NCI-H1930 (cell line): ENCODE measurements at places on chromosomes 12 and 14.

DNA sequence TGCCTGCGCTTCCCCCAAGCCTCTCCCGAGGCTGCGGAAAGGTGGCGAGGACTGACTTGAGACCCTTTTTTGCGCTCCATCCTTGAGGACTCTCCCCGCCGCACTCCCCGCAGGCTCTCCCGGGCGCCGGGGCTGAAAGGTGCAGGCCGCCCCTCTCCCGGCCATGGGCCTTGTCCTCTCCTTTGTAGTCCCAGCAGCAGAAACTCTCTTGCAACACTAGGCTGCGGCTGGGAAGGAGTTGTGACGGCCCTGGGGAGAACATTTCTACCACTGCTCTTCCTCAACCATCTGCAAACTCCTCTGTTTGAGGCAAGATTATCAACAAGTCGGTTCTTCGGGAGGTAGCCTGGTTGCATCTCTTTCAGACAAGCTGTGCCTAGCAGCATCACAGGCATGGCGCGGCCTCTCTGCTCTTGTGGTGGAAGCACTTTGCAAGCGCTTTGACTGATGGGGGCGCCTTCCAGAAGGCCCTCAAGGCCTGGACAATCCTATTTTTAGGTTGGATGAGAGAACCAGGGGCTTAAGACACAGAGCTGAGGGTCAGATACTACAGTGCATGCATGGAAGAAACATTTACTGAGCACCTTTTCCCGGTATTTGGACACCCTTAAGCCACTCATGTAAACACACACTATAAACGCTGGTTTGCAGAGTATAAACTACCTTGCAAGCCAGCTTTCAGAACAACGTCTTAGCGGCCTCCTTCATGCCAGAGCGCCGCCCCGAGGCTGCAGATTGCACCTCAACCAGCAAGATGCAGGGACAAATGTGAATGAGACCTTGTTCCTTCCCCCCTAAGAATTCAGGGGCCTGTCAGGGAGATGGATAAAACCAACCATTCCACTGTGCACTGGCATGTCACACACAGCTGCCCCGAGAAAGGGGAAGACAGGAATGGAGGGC, 1.2 kb upstream of the PRIMA1 start:
- DNase-seq = no peak

DNA sequence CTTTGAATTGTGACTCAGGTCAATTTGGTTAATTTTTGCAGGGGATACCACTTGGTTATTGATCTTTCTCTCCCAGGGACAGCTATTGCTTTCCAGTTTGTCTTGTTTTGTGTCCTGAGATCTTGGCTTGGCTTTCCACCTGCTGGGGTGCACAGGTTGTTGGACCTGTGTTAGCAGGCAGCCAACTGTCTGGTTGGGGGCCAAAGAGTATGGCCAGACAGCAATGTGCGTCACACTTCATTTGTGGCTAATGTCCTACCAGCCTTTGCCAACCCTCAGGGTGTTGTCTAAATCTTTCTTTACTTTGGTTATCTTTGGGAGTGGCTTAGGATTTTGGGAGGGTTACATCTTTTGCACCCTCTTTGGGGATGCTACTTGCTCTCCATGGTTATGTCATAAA, 494.9 kb upstream of the ATP2B1 start:
- no peak for DNase-seq

- no peak for DNase-seq
These were observed 11.2 kb upstream of the ARID2 start for GRCh38 chr12:45718306-45718705.

GRCh38 chr14:105817971-105818711, 291.8 kb downstream of the TMEM121 start:
- DNase-seq = no peak

- DNase-seq = no peak
These were observed 178.1 kb downstream of the SOX5 start for GRCh38 chr12:23771240-23771949.

DNA sequence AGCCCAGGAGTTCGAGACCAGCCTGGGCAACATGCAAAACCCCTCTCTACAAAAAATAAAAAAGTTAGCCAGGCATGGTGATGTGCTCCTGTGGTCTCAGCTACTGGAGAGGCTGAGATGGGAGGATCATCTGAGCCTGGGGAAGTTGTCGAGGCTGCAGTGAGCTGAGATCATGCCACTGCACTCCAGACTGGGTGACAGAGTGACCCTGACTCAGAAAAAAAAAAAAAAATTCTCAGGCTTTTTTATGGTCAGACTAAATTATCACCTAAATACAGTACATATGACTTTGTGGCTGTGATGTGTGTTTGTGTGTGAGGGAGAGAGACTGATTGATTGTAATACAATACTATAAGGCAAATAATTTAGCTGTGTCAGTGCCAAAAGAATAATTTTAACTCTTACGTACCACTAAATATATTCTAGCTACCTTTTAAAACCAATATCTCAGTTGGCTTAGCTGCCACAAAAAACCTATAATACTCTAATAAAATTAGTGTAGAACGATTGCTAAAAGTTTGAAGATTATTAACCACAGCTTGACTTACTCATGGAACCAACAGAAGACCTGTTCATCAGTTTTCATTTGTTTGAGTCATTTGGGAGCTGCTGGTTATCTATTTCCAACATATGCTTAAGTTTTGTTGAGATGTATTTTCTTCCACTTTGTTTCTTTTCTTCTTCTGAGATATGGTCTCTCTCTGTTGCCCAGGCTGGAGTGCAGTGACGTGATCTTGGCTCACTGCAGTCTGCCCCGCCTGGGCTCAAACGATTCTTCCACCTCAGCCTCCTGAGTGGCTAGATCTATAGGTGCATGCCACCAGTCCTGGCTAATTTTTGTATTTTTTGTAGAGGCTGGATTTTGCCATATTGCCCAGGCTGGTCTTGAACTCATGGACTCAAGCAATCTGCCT, 58.0 kb downstream of the DIP2B start:
- no peak for DNase-seq

- no peak for DNase-seq
These were observed 60.1 kb downstream of the TAOK3 start for GRCh38 chr12:118312578-118312977.

- no peak for DNase-seq
These were observed 185.7 kb downstream of the PRKD1 start for GRCh38 chr14:29741909-29742401.

- DNase-seq = no peak
These were observed 120.6 kb downstream of the PRICKLE1 start for GRCh38 chr12:42468921-42469320.

- DNase-seq = no peak
These were observed 63.4 kb downstream of the ANO4 start for GRCh38 chr12:100857971-100858370.
